ENCODE measurements at places on chromosomes 3 and 15. TPM values are rescaled to one million over a fixed set of nuclear protein-coding genes. Genes with fewer than 3 reads are reported as not detected.

DNA sequence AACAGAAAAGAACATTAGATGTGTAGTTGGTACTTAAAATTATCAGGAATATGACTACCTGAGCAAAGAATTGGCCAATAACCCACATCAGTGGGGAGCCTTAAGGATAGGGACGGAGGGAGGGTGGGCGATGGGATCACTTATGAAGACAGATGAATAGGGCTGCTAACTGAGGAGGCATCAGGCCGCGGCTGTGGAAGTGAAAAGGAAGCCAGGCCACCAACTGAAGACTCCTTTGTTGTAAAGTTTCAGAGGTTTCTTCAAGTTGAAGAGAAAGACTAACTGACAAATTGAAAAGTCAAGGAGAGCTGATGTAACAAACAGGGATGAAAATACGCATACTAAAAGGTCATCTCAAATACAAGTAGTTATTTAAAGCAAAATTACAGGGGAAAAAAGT lies 135.6 kb upstream of the BHLHE40 start:
- DNase-seq, result no peak

DNA sequence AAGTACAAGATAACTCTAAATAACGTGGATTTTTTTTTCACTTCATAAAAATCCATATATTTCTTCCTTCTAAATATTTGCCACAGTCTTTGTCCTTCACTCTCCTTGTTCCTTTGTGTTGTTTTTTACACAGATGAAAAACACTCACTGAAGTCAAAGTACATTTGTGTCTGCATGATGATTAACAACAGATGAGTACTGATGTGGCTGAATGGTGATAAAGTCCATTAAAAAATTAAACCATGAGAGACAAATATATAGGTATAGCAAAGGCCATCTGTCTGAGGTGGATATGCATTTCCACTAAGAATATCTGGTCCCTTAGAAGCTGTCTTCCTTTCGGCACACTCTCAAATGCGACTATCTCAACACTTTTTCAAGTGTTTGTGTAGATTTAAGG lies 317.5 kb upstream of the MCTP2 start:
- DNase-seq, result no peak

DNA sequence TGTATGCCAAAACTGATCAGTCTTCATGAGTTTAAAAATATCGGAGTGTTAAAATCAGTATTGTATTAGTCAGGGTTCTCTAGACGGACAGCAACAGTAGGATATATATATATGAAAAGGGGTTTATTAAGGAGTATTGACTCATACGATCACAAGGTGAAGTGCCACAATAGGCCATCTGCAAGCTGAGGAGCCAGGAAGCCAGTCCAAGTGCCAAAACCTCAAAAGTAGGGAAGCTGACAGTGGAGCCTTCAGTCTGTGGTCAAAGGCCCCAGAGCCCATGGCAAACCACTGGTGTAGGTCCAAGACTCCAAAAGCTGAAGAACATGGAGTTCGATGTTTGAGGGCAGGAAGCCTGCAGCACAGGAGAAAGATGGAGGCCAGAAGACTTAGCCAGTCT lies 391.0 kb upstream of the CADM2 start:
- no peak for DNase-seq

- DNase-seq, result no peak
Observed at GRCh38 chr3:67329358-67329757, 325.1 kb downstream of the SUCLG2 start.

- DNase-seq, result no peak
Observed at GRCh38 chr3:66400411-66401156, 100.2 kb downstream of the LRIG1 start.

- peak; percentile 45 for DNase-seq
Observed at GRCh38 chr15:43483297-43484128, 9.4 kb downstream of the TP53BP1 start.

DNA sequence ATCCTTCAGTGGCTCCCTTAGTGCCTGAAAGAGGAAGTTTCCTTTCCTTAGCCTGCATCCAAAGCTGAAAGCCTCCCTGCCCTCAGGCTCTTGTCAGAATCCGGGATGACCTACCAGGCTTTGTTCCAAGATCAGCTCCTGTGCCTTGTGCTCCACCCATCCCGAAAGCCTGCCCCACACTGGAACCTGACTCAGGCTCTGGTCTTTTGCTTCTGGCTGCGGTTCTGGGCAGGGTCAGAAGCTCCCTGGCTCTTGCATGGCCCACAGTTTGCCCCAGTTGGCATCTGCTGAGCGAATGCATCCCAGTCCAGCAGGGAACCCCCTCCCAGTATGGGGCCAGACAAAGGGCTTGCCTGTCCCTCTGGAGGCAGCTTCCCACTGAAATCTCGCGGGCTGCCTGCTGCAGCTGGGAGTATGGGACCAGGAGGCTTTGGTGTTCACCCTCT lies 25.9 kb upstream of the KIF23 start:
- no peak for DNase-seq

DNA sequence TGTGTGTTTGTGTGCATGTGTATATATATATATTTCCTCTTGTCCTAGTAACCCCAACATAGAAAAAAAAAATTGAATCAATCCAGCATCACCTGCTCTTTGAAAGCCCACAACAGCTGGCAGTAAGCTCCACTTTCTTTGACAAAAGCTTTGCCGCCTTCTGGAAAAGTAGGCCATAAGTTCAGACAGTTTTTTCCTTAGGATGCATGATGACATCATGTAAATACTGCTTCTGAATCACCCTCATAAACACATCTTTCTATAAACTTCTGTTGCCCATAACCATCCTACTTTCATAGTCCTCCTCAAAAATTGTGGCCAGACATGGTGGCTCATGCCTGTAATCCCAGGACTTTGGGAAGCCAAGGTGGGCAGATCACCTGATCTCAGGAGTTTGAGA lies 67.4 kb downstream of the CSNK1G1 start:
- peak; percentile 39 for DNase-seq

- no peak for DNase-seq
Observed at GRCh38 chr3:52771334-52771681, 568 bp upstream of the NEK4 start.

- DNase-seq, result no peak
Observed at GRCh38 chr3:163538387-163538786, 1539.9 kb downstream of the SI start.

- no peak for DNase-seq
Observed at GRCh38 chr3:171317171-171317570, 143.0 kb downstream of the TNIK start.

DNA sequence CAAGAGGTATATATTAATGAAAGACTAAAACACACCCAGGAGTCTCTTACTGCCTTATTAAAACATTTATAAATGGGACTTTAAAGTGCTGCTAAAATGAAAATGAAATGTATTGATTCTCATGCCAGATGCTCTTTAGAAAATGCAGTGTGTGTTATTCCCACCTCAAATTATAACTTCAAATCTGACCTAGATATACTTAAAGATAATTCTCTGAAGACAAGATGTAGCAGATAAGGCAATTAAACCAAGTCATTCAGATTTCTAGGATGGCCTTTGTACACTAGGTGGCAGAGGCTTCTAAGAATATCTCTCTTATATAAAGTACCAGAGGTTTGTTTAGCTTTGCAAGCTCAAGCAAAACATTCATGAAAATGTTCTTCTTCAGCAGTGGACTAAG lies 26.9 kb upstream of the GOLGA8B start:
- peak; percentile 24 for DNase-seq

- no peak for DNase-seq
Observed at GRCh38 chr3:178342111-178342510, 194.1 kb upstream of the KCNMB2 start.

DNA sequence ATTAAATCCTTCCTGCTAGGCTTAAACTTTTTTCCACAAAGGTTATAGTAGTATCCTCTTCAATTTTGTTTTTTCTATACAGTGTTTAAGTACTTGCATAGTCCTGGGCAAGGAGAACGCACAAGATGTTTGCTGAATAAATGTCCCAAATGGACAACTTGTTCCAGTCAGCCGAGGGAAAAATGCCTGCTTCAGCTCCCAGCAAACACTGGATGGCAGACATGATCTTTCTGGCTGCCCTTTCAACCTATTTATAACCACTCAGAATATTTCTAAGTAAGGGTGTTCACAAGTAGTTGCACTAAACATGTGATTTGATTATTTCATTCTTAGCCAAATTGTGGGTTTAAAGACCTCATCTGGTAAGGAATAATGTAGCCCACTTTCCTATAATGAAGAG lies 29.8 kb downstream of the GNB4 start:
- DNase-seq, result peak; percentile 51

DNA sequence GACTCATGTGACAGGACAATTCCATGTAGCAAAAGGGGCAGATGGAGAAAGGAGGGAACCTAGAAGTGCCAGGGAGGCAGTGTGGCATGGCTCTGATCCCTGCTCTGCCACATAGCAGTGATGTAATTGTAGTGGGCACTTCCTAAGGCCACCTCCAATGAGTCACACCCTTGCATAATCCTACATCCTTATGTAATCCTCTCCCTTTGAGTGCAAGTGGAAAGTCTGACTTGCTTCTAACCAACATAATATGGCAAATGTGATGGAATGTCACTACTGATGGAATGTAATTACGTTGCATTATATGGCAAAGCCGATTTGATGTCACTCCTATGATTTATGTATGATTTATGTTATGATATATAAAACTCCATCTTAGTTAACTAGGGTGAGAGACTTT lies 72.9 kb upstream of the ATP2C1 start:
- DNase-seq, result no peak

DNA sequence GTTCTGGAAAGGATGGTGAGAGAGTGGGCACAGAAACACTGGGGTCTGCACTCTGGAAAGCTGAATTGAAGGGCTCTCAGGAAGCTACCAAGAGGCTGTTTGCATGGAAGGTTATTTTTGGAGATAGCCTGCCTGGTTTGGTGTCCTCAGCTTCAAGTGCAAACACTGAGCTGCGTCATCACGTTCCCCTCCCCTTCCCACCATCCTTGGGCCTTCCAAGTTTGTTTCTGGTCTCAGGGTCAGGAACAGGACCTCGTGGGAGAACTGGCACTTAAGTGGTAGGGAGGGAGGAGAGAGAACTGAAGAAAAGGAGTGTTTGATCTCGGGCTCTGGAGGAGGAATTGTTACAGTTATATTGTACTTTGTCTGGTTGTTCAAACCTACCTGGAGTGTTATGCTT lies 10.6 kb downstream of the ST6GAL1 start:
- peak; percentile 35 for DNase-seq

DNA sequence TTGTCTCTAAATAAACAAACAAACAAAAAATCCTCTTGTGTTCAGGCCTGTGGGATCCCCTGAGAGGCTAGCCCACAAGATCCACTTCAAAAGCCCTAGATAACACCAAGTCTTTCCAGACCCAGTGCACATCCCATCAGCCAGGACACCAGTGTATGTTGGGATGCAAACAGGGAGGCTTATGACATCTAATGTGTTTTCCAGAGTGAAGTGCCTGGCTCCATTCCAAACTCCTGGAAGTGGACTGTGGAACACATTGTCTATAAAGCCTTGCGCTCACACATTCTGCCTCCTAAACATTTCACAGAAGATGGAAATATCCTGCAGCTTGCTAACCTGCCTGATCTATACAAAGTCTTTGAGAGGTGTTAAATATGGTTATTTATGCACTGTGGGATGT lies 57.0 kb downstream of the MLH1 start:
- DNase-seq, result peak; percentile 59

GRCh38 chr3:42025370-42026138 lies 63.7 kb upstream of the ULK4 start:
- DNase-seq, result peak; percentile 99

DNA sequence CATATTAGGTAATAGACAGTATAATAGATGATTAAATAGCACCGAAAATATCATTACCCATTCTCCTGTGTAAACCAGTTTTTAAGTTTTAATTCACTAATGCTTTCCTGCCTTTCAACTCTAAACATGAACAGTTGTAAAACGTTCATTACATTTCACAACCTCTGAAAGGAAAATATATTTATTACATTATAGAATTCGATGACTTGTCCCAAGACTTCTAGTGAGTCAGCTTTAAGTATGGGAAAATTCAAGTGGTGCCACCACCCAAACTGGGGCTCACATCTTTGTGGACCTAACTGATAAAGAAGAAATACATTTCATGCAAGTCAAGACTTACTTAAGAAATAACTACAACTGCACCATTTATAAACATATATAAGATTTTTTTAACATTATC lies 2.0 kb downstream of the TRIM59 start:
- peak; percentile 17 for DNase-seq

DNA sequence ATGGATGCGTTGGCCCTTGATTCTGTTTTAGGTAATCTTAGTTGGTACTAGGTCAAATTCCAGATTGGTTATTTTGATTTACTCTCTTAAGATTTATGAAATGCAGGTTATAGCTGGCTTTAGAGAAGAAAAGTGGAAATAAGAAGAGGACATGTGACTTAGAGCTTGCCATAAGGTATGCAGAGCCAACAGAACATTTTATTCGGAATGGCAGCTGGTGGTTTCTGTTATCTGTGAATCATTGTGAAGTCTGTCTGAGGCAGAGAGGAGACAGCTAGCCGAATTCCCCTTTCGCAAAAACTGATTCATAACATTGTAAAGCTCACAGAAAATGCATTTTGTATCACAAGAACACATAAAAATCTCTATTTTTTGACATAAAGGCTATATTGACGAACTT lies 82.1 kb downstream of the FILIP1L start:
- no peak for DNase-seq

DNA sequence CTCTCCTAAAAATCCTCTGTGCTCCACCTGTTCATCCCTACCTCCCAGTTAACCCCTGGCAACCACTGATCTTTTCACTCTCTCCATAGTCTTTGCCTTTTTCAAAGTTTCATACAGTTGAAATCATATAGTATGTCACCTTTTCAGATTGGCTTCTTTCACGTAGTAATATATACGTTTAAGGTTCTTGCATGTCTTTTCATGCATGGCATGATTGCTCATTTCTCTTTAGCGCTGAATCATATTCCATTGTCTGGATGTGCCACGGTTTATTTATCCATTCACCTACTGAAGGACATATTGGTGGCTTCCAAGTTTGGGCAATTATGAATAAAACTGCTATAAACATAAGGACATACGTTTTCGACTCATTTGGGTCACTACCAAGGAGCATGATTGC lies 28.7 kb downstream of the GLCE start:
- DNase-seq, result no peak

DNA sequence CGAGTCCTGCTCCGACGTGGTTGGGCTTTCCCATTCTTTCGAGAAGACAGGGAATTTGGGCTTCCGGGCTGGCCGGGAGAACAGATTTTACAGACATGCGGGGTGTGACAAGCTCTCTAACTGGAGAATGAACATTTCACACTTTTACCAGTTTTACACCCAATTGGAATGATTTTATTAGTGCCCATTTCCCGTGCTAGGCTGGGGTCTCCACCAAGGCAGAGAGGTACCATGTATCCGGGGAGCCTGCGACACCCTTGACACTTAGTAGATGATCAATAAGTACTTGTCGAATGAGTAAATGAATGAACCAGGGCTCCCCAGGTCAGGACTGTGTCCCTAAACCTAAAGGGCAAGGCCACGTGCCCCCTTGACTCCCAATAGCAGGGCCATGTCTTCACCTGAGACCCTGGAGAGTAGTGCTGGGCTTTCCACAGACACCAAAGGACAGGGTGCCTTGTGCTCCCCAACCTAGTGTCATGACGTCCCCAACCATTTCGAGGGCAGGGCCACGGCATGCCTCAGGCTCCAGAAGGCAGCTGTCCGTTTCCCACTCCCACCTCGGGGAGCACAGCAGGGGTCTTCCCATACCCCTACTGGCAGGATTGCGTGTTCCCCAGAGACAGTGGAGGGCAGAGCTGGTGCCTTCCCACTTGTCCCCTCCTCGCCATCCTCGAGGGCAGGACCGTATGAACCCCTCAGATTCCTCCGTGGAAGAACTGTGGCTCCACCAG lies 679 bp upstream of the MYD88 start:
- DNase-seq, result no peak

Gene MYZAP
- total RNA-seq, result 3.5 TPM

Gene KBTBD8
- total RNA-seq, result 1.6 TPM

Gene PSTPIP1
- total RNA-seq, result 5.3 TPM

Gene ZNF80
- total RNA-seq, result not detected

Gene KCNAB1
- total RNA-seq, result 6.3 TPM

Gene DMXL2
- total RNA-seq, result 40.0 TPM

Gene NR2E3
- 2.2 TPM for total RNA-seq

Gene ANKRD34C
- 0.21 TPM for total RNA-seq
